GM23338 (cell line): ENCODE measurements at places on chromosomes 2 and 18. TPM values are rescaled to one million over a fixed set of nuclear protein-coding genes. Genes with fewer than 3 reads are reported as not detected.

- peak; percentile 25 for DNase-seq
Measured at GRCh38 chr2:167783261-167784083, 463.9 kb downstream of the STK39 start.

Gene IL37
- polyA plus RNA-seq: not detected in 2 replicates

Gene SLC16A14
- 0.57 and 1.1 TPM in 2 replicates for polyA plus RNA-seq

DNA sequence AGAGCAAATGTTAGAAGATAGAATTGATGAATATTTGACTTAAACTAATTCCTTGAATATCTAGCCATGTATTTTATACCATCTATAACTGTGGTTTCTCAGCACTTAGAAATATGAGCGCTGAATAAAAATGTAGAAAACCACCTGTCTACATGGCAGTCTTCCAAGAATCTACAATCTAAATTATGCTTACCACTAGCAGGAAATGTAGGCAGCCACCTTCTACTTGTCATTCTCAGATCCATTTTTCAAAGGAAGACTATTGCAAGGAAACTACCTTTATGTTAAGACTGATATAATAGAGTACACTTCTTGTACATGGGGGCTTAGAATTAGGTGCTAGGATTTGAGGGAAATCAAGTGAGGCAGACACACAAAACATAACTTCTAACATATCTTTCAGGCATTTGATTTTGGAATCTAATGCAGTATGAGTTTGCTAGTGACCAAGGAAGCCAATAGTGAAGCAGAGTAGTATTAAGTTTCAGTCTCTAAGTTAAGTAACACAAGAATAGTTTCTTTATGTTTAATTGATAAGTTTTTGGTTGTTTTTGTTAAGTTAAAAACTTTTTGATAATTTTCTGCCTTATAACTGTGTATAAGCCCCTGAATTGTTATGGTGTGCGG lies 175.9 kb upstream of the ITGA4 start:
- DNase-seq: no peak

- no peak for DNase-seq
Measured at GRCh38 chr2:7837237-7837760, 844.6 kb upstream of the ID2 start.

DNA sequence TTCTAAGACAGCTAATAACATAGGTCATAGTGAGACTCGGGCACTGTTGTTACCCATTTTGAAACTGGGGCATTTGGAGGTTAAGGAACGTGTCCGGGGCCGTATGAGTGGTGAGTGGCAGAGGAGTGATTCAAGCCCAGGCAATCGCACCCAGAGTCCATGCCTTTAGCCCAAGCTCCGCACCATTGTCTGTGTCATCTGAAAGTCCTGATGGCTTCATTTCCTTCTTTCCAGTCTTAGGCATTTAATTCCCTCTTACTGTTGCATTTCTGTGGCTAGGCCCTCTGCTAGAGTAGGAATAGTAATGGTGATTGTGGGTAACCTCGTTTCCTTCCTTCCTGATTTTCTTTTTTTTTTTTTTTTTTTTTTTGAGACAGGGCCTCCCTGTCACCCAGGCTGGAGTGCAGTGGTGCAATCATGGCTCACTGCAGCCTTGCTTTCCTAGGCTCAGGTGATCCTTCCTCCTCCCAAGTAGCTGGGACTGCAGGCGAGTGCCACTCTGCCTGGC lies 49.8 kb upstream of the ASB1 start:
- no peak for DNase-seq

Gene RBM43
- polyA plus RNA-seq: 2.9 and 3.3 TPM in 2 replicates

DNA sequence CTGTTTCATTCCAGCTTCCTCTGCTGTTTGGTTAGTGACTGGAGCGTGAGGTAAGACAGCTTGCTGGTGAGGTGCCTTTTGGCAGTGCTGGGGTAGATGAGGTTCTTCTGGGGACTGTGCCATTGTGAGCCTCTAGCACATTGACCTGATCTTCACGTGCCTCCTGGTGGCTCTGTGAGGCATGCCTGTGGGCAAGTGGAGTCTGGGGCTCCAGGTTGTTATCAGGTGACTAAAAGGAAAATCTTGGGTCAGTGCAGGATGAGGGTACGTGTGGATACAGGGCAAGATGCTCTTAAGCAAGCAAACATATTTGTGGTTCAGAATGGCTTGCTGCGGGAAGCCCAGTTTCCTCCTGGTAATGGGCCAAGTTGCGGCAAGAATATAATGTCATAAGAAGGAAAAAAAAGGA lies 75.4 kb downstream of the FHOD3 start:
- no peak for DNase-seq

Gene APOB
- 0.08 and 0.12 TPM in 2 replicates for polyA plus RNA-seq

DNA sequence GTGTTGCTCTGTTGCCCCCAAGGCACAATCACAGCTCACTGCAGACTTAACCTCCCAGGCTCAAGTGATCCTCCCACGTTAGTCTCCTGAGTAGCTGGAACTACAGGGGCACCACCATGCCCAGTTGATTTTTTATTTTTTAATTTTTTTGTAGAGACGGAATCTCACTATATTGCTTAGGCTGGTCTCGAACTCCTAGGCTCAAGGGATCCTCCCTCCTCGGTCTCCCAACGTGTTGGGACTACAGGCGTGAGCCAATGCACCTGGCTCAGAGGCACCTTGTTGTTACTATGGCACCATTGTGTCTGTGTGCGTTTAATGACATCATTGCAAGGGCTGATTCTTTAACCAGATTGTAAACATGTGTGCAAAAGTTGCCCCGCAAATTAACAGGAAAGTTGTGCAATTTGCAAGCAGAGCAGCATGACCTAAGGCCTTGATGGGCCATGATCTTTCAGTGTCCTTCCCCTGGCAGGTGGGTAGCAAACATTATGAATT lies 22.6 kb downstream of the TCF23 start:
- no peak for DNase-seq

DNA sequence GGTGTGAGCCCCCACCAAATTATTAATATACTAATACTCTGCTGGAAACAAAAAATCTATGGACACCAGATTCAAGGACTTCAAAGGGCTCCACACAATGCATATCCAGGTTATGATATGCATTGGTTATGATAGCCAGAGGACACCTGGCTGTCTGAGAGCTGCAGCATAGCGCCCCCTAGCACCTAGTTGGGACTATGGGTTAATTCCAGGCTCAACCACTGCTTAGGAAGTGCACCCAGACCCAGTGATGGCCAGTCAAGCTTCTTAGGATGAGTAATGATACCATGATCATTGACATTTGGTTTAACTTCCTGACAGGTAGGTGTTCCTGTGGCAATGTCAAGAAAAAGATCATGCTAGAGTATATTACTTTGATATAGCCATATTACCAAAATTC lies 3.8 kb upstream of the FRZB start:
- DNase-seq: peak; percentile 90

DNA sequence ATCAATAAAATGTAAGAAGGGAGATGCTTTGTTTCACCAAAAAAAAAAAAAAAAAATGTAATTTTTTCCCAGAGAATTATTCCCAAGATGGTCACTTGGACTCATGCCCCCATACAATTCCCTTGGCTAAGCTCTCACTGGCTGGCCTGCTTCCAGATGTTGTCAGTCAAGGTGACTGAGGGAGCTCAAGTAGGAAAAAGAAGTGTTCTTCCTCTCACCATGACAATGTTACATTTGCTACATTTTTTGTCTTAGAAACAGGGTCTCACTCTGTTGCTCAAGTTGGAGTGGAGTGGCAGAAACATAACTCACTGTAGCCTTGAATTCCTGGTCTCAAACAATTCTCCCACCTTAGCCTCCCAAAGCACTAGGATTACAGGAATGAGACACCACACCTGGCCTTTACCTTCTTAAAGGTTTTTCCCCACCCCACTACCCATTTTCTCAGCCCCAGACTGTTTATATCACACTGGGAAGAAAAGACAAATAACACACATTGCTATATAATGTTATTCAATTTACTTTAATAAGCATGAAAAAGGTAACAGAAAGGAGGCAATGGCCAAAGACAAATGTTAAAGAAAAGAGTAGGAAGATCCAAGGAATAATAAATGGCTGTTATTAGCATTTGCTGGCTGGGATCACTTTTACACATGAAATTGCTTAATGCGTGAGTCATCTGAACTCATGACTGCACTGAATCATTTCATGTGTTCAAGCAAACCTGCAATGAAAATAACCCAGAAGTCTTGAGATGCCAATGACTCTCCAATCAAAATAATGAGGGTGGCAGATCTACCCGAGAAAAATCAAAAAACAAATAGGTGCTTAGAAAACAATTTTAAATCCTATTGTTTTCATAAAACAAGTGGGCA lies 45.2 kb downstream of the ACVR1 start:
- no peak for DNase-seq
